ENCODE measurements at places on chromosomes 4 and X. TPM values are rescaled to one million over a fixed set of nuclear protein-coding genes. Genes with fewer than 3 reads are reported as not detected.

Gene PAGE2B
- not detected for total RNA-seq

DNA sequence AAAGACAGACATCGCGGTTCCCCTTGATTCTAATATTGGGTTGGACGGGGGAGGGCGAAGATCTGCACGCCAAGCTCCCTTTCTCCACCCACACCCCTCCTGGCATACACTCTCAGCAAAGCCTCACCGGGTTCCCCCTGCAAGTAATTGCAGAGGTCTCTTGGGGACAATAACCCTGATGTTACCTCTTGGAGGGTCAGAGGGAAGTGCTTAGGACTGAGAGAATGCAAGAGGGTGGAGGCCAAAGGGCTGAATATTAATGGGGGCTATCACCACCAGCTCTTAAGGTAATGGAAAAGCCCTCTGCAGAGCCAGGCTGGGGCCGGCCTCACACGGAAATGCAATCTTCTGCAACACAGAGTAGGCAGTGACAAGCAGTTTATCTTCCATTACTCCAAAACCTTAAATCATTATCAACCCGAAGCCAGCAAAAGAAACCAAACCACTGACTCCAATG lies 344.1 kb upstream of the GATB start:
- DNase-seq = no peak

GRCh38 chr4:185809121-185809520 lies 2.9 kb downstream of the SORBS2 start:
- no peak for DNase-seq

DNA sequence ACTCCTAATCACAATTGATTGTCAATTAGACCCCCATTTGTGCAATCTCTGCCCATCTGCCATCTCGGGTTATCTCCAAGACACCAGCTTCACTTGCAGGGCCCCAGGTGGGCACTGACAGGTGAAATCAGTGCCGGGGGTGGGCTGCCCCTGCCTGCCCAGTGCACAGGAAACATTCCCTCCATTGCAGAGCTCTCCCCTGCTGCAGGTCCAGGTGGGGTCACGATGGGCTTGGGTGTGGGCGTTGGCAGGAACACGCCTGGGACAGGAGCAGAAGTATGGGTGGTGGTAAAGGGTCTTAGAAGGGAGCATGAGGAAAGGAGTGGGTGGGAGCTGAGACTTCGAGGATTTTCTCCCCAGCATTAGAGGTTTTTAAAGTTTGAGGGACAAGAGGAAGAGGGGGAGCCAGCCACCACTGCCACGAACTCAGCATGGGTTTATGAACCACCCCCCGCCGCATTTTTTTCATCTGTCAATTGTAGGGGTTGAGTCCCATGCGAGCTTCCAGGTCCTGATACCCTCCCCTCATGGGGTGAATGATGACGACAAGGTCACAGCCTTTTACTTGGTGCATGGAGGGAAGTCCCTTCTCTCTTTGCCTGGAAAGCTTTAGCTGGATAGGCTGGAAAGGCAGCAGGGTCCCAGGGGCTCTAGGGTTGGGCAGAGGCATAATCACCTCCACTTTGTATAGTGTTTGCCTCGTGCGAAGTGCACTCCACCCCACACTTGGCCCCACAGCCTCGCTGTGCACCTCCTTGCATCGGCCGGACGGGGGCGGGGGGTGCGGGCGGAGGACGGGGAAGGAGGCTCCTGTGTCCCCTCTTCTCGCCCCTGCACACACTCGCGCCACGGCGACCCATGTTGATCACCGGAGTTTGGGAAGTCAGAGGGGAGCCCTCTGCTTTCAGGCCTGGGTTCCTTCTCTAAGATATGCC lies 3.5 kb upstream of the NKX1-1 start:
- DNase-seq = no peak

DNA sequence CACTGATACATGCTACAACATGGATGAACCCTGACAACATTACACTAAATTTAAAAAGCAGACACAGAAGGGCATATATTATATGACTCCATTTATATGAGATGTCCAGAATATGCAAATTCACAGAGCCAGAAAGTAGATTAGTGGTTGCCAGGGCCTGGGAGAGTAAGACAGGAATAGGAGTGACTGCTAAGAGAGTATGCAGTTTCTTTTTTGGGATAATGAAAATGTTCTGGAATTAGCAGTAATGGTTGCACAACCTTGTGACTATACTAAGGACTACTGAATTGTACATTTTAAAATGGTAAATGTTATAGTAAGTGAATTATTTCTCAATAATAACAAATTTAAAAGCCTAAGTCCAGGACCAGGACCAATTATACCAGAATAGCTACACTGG lies 29.5 kb upstream of the NUP54 start:
- DNase-seq = no peak

Gene MXRA5
- total RNA-seq = 109 TPM

DNA sequence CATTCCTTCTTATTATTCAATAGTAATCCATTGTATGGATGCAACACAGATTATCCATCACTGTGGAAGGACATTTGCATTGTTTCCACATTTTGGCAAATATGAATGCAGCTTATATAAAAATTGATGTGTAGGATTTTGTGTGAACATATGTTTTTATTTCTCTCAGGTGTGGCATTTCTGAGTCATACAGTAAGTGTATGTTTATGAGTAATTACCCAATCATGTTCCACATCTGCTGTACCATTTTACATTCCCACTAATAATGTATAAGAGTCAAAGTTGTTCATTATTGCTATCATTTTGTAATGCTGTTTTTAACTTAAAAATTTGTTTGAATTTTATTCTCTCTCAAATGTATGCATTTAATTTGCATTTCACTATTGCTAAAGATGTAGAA lies 25.5 kb downstream of the MAGEA4 start:
- DNase-seq = no peak

DNA sequence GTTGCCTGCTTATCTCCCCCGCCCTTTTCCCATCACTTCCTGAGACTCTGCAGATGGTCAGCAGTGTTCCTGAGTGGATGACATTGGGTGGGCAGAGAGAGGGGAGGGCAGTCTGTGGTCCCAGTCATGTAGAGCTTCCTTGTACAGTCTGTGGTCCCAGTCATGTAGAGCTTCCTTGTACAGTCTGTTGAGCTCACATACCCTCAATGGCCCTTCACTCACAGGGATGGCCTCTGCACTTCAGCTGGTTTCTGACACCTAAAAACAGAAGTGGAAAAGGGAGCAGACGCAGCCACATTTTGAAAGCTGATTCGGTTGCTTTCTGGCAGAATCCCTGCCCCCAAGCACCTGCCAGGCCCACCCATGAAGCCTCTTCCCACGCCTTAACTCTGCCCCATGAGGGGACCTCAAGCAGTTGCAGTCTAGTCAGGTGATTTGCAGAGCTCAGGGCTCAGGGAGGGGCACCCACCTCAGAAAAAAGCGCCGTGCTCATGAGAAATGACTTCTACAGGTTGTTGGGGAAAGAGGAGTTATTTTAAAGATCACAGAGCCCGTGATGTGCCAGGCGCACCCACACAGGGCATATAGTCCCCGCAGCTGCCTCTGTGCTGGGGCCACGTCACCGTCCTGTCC lies 3.6 kb upstream of the TMEM271 start:
- no peak for DNase-seq

- no peak for DNase-seq
These were observed 178.7 kb upstream of the FAT1 start for GRCh38 chr4:186902361-186902760.

DNA sequence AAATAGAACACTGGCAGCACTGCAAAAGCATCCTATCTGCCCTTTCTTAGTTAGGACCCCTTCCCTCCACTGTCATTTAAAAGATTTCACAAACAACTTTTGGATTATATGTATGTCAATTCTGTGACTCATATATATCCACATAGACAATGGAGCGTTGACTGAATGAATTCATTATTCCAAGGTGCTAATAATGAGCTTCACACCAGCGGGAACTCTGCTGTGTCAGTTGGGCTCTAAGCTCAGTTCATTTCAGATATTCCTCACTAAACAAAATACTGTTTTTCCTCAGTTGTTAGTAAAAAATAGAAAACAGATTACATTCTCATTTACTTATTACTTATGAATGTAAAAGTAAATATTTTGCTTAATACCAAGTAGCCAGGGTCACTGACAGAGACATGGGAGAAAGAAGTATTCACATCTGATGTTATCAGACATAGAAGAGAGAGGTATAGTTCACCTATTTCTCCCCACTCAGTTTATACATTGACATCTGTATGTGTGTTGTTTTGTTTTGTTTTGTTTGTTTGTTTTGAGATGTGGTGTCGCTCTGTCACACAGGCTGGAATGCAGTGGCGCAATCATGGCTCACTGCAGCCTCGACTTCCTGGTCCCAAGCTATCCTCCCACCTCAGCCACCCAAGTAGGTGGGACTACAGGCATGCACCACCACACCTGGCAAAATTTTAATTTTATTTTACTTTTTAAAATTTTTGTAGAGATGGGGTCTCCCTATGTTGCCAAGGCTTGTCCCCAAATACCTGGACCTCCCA lies 10.9 kb downstream of the NFKB1 start:
- no peak for DNase-seq

Gene CYBB
- total RNA-seq = 0.17 TPM

DNA sequence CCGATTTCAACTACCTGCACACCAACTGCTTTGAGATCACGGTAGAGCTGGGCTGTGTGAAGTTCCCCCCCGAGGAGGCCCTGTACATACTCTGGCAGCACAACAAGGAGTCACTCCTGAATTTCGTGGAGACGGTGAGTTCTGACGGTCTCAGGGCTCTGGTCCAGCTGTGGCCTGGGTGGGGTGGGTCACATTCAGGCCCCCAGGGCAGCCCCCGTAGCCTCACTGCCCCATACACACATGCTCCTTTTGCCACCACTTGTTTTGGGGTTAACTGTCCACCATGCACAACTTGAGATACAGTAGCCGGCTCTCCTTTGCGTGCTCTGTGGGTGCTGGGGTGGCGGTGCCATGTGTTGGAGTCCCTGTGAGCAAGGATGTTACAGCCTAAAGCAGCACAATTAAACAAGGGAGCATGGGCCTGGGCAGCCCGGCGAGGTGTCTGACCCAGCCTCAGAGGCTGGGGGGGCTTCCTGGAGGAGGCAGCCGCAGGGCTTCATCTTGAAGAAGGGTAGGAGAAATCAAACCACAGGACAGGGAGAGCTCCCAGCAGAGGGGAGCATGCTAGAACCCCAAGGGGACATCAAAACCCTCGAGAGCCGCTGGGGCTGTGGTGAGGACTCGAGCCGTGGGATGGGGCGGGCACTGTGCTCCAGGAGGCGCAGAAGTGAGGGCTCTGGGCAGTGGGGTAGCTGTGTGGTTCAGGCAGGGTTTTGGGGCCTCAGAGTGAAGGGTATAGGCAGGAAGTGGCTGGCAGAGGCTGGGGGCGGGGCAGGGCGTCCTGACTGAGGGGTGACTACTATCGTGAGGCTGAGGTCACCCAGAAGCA lies 22.0 kb downstream of the CPZ start:
- no peak for DNase-seq

Gene CXXC4
- total RNA-seq = 3.9 TPM

GRCh38 chrX:134721766-134722532 lies 63.7 kb upstream of the PLAC1 start:
- DNase-seq = no peak

GRCh38 chr4:54658252-54659093 lies 716 bp downstream of the KIT start:
- peak; percentile 74 for DNase-seq

DNA sequence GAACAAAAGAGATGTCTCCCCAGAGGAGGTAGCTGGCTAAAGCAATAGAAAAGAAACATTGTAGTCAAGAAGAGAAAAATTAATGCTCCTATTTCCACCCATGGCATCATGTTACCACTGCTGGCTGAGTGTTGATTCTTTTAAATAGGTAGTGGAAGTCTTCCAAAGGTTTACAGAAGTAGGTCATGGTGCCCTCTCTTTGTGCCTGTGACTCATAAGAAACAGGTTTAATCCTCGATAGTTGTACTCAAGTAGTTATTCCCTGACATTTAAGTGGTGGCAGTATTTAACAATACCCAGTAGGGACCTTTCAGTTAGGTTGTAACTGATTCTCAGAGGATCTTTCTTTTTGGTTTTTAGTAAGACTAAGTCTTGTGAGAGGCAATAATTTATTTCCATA lies 247.8 kb downstream of the TEX13A start:
- DNase-seq = no peak

DNA sequence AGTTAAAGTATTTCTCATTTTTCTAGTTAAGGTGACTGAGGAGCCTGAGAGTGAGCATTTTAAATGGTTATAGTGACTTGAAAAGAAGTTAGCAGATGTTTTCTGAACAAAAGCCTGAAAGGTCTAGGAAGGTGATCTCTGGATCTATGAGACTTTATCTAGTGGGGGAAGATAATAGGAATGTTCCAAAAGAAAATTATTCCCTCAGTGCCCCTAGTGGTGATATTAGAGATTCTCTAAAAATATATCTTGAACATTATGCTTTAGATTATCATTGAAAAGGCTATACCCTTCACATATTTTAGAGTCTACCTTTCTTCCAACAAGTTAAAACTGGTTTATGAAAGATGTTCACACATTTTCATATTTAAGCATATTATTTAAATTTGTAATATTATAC lies 69.0 kb upstream of the SPANXN1 start:
- DNase-seq = no peak

- peak; percentile 72 for DNase-seq
These were observed 152.0 kb upstream of the SLC4A4 start for GRCh38 chr4:71186566-71187403.

DNA sequence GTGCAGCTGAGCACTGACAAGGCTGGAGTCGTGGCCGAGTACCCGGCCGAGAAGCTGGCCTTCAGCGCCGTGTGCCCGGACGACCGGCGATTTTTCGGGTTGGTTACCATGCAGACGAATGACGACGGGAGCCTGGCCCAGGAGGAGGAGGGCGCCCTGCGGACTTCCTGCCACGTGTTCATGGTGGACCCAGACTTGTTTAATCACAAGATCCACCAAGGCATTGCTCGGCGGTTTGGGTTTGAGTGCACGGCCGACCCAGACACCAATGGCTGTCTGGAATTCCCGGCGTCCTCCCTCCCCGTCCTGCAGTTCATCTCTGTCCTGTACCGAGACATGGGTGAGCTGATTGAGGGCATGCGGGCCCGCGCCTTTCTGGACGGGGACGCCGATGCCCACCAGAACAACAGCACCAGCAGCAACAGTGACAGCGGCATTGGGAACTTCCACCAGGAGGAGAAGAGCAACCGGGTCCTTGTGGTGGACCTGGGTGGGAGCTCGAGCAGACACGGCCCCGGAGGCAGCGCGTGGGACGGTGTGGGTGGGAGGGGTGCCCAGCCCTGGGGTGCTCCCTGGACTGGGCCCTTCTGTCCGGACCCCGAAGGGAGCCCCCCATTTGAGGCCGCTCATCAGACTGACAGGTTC lies 24.3 kb downstream of the RGS12 start:
- DNase-seq = peak; percentile 65
